ENCODE measurements at places on chromosomes 11 and 22.

DNA sequence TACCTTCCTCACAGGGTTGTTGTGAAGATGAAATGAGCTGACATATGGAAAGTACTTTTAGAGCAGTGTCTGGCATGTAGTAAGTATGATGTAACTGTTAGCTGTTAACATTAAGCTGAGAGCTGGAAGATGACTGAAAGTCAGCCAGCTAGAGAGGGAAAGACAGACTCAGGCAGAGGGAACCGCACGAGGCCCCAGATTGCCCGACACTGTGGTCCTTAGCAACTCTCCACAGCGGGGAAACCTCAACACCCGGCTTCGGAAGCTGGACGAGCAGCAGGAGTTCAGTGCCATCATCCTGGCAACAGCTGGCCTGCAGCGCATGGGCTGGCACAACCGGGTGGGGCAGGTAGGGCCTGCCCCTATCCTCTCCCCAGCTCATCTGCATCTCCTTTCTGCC, 6.5 kb downstream of the HMBS start:
- no peak for DNase-seq

DNA sequence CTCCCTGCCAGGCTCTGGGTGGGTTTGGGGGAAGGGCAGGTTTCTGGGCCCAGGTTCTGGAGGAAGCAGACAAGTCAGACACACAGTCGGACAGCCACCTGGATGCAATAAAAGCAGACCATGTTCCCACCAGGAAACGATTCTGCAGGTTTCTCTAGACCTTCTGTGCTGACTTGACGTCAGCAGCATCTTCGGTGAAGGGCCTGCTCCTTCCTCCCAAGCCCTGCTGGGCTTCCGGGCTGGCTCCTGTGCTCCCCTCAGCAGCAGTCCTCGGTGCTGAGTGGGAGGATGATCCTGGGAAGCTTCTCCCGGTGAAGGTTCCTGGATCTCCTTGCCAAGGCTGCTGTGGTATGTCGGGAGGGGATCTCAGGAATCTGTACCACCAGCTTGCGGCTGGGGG, 240.0 kb downstream of the GRIK4 start:
- DNase-seq: no peak

DNA sequence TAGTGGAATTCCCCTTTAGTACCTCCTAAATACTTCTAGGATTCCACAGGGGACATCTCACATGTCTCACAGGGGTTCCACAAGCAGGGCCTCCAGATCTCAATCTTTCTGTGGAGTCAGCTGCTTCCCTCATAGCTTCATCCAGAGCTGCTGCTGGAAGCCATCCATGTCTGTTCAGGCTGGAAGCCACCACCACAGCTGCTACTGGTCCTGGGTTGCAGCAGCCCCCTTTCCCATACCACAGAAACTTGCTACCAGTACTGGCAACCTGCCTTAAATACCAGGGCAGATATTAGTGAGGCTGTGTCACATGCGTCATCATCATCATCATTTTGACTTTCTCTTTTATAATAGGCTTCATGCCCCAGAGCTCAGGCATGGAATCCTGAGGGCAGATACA, 242.7 kb upstream of the NCAM1 start:
- peak; percentile 16 for DNase-seq

GRCh38 chr11:11740836-11741235, 100.9 kb upstream of the USP47 start:
- DNase-seq: no peak

DNA sequence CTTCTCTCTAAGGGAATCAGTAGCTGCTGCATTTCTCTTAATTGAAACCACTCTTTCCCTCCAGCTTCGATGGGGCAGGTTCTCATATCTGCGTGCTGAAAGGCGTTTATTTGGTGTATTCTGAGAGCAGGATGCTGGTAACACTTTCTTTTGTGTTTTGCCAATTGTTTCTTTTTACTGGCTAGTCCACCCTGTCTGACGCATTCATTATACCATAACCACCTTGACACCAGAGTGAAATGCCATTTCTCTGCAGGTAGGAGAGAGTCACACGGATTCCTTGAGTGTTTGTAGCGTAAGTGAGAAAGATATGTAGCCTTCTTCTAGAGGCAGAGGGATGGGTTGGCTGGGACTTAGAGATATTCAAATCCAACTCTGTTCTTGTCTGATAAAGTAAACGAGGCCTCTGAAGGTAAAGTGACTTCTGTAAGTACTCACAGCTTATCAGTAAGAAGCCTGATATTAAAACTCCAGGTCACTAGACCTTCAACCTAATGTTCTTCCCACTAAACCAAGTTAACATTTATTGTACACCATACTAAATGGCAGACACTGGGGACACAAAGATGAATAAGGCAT, 21.4 kb downstream of the CD44 start:
- no peak for DNase-seq

- peak; percentile 50 for DNase-seq
Observed at GRCh38 chr11:132886335-132886734, 646.0 kb downstream of the OPCML start.
